ENCODE measurements at places on chromosomes 7 and 10. TPM values are rescaled to one million over a fixed set of nuclear protein-coding genes. Genes with fewer than 3 reads are reported as not detected.

The CALY gene
- total RNA-seq = 0.44 TPM

The GRM3 gene
- total RNA-seq = not detected

The LOXL4 gene
- total RNA-seq = not detected

The GJD4 gene
- total RNA-seq = not detected

All from T-helper 1 cell treated with Interleukin-12 subunit alpha and Interleukin-12 subunit beta and Interleukin-4 antibody, amounts not matched to agents 30 ng/mL and 1 ng/mL, for 36 hours (primary cell).